ENCODE measurements at places on chromosomes 1 and 21.

GRCh38 chr1:115882913-115883902, 42.3 kb upstream of the NHLH2 start:
- no peak for DNase-seq

DNA sequence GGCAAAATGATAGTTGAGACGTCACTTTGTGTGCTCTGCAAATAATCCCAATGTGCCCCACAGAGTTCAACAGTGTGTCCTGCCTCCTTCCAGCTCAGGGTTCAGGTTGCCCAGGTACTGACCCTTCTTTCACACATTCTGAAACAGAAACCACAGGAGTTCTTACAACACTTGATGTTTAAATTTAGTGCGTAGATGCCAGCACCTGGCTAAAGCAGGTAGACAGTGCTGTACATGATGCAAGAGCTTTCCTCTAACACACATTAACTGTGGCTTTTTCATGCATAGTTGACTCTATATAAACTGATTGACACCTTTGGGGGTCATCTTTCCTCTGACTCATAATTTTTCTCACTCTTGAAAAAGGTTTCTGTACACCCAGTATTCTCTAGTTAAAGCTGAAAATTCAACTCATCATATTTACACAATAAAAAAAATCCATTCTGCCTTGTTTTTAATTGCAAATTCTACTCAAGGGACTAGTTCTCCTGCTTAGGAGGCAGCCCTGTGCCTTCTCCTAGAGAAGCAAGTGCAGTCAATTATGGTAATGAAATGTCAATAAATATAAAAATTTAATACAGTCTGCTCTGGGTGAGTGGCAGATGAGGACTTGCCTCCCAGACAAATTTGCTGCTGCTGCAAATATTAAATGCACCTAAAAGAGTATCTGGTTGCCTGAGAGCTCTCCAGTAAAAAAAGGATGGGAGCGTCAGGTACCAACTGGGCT, 91.4 kb downstream of the NR5A2 start:
- no peak for DNase-seq

DNA sequence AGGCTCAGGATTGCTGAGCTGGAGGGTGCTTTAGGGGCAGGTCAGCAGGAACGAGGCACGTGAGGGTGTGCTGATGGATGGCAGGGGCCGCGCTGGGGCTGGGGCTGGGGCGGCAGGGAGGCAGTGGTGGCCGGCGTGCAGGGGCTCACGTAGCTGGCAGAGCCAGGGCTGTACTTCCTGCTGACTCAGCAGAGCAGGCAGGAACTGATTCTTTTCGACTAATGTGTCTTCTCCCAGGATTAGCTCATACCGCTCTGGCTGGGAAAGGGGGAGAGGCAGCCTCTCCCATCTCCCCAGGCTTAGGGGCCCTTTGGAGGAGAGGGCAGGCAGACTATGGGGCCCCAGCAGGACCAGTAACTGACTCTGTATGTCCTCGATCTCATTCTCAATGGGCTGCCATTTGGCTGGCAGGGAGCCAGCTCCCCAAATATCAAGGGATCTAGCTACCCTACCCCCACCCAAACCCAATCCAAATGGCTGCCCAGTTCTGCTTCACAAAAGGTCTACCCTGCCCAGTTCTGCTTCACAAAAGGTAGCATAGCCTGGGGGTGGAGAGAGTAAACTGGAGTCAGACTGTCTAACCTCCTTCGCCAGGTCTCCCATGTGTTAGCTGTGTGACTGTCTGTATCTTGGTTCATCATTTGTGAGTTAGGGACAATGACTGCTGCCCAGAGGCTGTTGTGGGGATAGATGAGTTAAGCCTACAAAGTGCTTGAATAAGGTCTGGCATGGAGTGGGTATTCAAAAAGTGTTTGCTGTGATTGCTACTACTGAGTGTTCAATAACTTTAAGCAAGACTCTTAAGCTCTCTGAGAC, 100.1 kb upstream of the SLC2A1 start:
- peak; percentile 41 for DNase-seq

- DNase-seq: no peak
Measured at GRCh38 chr1:40185951-40186864, 25.0 kb downstream of the RLF start.

- DNase-seq: no peak
Measured at GRCh38 chr1:63010913-63011660, 227.2 kb downstream of the ATG4C start.

GRCh38 chr1:51558375-51558924, 39.4 kb upstream of the EPS15 start:
- no peak for DNase-seq

DNA sequence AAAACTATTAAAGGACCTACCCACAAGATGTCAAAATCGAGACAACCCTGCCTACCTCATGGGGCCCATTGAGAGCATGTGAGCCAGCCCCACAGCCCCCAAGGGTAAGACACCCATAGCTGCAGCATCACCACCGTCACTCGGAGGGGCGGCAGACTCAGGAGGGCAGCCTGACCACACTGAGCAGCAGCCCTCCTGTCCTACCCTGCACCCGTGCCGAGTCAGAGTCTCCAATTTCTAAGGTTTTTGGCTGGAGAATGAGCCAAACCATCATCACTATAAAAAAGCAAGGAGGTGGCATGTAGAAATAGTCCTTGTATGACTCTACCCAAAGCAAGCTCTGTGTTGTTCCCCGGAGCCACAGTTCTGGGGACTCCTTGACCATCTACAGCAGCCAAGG, 94.7 kb downstream of the SSBP3 start:
- DNase-seq: no peak

- DNase-seq: peak; percentile 68
Measured at GRCh38 chr1:86380257-86380861, 15.8 kb downstream of the ODF2L start.

DNA sequence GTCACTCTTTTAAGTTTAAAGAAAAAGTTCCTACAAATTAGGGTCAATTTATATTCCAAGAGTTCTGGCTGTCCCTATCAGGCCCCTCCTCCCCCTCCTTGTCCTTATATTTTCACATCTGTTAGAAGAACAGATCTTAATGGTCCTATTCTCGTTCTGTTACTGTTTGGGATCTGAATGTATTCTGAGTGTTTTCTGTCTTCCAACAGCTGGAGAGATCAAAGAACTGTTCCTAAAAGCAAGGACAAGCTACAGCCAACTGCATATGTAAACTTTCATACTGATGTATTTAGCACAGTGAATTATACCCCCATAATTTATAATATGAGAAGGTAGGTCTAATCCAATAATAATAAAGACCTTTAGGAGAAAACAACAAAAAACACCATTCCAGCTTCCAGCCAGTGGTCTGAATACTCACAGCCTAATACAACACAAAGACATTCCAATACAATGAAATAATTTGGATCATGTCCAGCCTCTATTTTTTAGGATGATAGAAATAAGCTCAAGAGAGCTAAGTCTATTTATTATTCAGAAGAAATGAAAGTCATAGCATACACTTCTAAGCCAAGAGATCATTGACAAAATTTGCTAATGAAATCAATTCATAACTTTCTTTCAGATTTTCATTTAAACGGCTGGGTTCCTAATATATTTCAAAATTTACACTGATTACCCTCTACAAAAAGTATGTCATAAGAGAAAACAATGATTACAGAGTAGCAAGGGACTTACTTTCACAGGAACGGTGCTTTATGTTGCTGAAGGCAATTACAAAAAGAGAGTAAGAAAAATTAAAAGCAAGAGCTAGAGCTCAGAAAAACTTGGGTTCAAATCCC, 25.3 kb downstream of the WLS start:
- no peak for DNase-seq

GRCh38 chr21:34668803-34669148, at the start of gene CLIC6:
CLIC6 (plus strand) TSS chr21:34668994; CDS start chr21:34669389, 395 bp downstream.
- DNase-seq: no peak

DNA sequence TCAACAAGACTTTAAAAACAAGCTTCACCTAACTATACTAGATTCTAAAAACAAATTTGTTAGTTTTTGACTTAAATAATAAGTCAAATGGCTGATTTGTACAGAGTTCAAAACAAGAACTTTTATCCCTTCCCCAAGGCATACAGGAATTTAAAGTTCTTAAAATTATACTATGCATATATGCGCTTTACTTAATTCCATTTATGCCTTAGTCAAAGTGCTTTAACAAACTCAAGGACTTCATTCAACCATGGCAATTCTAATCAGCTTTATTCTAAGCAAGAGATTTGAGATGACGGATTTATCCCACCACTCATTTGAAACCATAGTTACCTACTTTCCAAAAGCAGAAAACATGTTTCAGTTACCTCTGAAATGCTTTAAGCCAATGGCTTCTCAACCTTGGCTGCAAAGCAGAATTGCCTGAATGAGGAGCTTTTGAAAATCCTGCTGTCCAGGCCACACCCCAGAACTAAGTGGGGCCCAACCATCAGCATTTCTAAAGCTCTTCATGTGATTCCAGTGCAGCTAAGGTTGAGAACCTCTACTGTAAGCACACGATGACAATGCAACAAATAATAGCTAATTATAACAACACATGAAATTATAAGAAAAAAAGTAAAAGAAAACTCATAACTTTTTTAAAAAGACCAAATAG, 44.6 kb downstream of the TTLL7 start:
- DNase-seq: no peak

GRCh38 chr1:2269922-2270259, 41.8 kb downstream of the SKI start:
- DNase-seq: no peak

DNA sequence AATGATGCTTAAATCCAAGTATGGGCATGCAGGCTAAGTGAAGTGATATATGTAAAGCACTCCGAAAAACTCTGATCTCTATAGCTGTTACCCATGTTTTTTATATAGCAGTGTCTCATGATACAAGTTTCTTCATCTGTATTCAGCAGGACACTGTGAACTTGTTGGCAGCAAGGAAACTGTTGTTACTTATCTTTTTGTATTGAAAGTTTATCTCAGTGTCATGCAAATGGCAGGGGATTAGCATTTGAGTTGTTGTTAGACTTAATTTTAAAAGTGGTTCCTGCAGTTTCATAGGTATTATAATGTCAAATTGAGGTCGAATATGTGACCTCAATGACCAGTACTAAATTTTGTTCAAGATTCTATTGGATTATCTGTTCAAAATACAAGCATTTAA, 47.9 kb downstream of the NCAM2 start:
- DNase-seq: no peak

DNA sequence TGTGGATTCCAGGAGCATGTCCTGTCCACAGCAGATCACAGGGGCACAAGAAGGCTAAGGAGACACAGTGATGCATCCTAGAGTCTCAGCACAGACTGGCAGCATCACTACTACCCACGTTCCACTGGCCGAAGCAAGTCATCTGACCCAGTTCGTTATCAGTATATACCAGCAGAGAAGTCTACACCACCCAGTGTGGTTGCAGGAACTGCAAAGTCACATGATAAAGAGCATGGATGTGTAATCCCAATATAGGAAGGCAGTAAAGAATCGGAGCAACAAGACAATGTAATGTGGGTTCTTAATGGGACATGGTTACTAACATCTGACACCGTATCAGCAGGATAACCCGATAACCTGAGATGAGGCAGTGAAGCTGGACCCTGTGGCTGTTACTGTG, 246.6 kb downstream of the RRAGC start:
- peak; percentile 51 for DNase-seq

DNA sequence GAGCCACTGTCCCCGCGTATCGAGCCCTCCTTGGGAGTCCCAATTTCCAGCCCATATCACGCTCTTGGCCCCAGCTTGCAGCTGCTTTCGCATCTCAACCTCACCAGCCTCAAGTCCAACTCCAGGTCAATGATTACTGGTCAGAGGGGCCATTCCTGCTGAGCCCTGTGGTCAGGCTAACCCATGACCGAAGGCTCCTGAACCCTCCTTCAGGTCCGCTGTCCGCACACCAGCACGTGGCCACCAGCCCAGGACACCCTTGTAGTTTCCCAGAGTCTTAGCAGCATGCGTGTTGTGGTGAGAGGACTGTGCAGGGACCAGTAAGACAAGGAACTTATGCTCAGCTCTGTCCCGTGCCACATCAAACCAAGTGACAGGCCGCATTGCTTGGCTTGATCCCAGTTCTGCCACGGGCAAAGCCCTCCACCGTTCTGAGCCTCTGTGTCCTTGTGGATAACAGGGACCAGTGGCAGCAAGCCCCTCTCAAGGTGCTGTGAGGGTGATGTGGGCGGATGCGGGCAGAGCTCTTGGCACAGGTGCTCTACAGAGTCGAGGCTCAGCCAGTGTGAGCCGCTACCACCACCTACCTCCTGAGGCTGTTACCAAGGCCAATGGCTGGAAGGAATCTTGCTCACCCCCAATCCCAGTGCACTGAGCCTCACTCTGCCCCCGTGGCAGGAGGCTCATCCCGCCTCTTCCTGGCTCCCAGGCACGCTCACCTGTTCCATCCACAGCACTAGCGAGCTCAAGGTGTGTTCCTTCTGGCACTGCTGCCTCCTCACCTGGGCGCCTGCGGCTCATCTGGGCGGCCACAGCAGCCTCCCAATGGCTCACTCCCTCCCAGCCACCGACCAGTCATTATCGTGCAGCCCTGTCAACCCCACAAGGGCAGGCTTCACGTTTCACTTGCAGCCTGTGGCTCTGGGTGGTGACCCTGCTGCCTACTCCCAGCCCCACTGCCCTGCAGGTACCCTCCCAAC, 20.4 kb downstream of the KRTAP10-1 start:
- no peak for DNase-seq

GRCh38 chr1:15004396-15004795, 149.2 kb upstream of the TMEM51 start:
- no peak for DNase-seq

- no peak for DNase-seq
Measured at GRCh38 chr21:42768324-42769121, 110.8 kb downstream of the WDR4 start.

- no peak for DNase-seq
Measured at GRCh38 chr1:24822887-24823286, 77.6 kb downstream of the CLIC4 start.

GRCh38 chr1:36602184-36602583, 119.5 kb upstream of the CSF3R start:
- DNase-seq: no peak

DNA sequence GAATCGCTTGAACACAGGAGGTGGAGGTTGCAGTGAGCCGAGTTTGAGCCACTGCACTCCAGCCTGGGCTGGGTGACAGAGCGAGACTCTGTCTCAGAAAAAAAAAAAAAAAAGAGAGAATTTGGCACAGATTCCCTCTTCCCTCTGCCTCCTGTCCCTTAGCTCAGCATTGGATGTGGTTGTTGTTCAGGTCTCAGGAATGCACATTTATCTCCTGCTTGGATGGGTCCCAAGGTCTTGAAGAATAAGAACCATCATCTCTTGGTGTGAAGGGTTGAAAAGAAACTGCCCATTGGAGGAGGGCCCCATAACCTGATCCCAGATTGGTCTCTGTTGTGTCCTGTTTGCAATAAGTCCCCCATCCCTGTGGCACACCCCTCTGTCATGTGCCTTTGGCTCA, 34.9 kb downstream of the UBIAD1 start:
- DNase-seq: no peak

Data from K562 (cell line).